ENCODE measurements at places on chromosomes 6 and 20.

- no peak for DNase-seq
These were observed 100.7 kb downstream of the PRKN start for GRCh38 chr6:162626869-162627268.

- no peak for DNase-seq
These were observed 79.9 kb downstream of the CEBPB start for GRCh38 chr20:50270569-50270968.

GRCh38 chr6:41306187-41306854 lies 19.8 kb upstream of the TREM1 start:
- peak; percentile 64 for DNase-seq

- DNase-seq: no peak
These were observed 58.8 kb upstream of the MOCS1 start for GRCh38 chr6:39992861-39993622.

DNA sequence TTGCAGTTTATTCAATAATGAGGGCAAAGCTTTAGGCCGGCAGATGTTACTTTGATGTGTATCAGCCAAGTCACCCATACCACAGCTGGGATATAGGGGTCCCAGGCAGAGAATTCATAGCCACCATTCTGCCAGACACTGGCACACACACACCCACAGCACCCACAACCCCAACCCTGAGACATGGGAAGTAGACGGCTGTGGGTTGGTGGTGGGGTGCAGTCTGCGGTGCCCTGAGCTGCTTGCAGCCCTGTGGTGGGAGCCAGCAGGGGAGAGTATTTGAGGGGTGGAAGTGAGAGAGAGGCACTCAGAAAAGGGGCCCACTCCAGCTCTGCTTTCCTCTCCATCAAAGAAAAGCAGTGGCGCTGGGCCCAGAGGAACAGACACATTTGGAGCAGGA lies 125.3 kb downstream of the FOXO3 start:
- DNase-seq: no peak

GRCh38 chr6:90157441-90157840 lies 139.2 kb downstream of the BACH2 start:
- DNase-seq: no peak

GRCh38 chr6:143197377-143197776 lies 136.7 kb downstream of the AIG1 start:
- no peak for DNase-seq

DNA sequence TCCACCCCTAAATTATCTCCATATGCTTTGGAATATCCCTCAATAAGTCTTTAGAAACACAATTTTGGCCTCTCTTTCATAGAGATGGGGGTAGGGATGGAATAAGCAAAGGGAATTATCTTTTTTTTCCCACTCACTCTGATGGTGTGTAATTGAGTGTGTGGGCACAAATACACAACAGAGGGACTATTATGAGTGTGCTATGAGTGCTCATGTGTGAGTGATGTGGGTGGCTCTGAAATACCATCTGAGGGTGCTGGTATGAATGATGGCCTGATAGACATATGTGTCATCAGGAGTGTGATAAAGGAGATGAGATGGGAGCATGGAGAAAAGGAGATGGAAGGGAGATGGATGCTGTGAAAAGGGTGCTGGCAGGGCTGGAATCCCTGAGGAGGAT lies 35.6 kb downstream of the GSS start:
- DNase-seq: no peak

- no peak for DNase-seq
These were observed 126.4 kb upstream of the DUSP22 start for GRCh38 chr6:165906-166305.
